Naive thymus-derived CD4-positive, alpha-beta T cell (primary cell): ENCODE measurements at places on chromosomes 5 and 9.

GRCh38 chr5:1055896-1056610, 47.5 kb downstream of the NKD2 start:
- no peak for DNase-seq

DNA sequence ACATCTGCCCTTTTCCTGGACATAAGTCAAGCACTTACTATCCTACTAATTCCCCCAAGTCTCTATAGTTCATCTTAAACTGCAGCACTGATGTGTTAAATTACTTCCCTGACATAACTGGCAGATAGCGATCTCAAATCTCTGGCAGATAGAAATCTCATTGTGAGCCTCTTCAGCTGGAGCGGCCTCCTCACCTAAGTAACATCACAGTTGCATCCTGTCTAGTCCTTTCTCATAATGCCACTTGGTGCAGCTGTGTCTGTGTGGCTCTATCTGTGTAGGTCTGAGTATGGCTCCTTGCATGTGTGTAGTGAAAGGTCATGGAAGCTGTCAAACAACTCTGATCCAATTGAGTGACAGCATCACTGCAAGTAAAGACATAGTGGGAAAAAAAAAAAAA, 53.6 kb upstream of the FST start:
- no peak for DNase-seq

DNA sequence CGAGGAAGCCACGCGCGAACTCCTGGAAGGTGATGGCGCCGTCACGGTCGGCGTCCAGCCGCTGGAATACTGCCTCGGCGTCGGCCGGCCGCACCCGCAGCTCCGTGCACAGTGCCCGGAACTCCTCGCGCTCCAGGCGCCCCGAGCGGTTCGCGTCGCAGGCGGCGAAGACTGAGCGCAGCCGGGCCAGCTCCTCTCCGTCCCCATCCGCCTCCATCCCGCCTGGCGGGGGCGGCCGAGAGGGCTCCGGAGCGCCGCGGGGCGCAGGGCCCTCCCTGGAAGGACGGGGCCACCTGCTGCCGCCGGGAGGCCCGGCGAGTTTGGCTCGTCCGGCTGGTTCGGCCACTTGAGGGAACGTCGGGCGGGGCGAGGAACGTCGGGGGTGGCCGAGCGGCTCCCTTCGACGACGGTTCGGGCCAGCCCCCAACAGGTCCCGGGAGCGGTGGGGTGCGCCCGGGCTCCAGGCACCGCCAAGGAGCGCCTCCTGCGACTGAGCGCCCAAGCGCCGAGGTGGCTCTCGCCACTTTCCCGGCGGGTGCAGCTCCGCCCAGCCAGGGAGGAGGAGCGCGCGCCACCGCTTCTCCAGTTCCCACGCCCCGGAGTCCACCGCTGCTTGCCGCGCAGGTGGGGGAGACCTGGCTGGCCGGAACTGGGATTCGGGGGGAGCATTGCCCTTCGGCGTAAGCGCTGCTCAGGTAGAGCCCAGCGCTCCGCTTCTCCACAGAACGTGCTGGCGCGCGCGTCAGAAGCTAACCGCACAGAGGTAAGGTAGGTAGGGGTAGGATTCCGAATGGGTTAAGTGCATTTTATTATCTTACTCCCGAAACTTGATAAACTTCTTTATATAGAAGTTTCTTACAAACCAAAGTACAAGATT, at the start of gene RASEF:
Gene RASEF (minus strand): TSS at position 492 of the 877 bp plus-strand sequence. CDS start 275 bp downstream, at position 217.
- DNase-seq: no peak

- DNase-seq: no peak
These were observed 266.1 kb downstream of the CWC27 start for GRCh38 chr5:65034813-65035209.

DNA sequence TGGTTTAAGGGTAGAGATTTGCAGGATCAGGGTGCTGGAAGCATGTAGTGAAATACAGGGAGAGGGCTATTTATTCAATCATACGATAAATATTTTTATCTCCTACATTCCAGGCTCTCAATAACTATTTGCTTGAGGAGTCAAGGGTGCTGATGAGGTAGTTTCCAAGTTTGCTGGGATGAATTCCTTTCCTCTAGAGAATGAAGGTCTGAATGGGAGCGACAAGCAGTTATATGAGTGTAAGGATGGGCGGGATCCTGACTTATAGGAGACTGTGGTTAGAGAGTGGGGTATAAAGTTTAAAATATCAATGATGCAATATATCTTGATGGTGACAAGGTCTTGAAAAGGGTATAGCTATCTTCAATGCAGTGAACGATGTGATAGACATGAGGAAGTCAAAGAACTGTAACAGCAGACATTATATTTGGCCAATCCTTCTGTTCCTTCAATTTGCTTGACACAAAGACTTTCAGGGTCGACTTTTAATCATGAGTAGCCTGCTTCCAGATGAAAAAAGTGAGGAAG, 201.1 kb upstream of the HAPLN1 start:
- no peak for DNase-seq

GRCh38 chr5:163789870-163790269, 284.5 kb downstream of the MAT2B start:
- no peak for DNase-seq

- no peak for DNase-seq
These were observed 36.9 kb downstream of the SPOCK1 start for GRCh38 chr5:137462265-137462590.

GRCh38 chr9:70479880-70480291, 65.4 kb upstream of the KLF9 start:
- no peak for DNase-seq

DNA sequence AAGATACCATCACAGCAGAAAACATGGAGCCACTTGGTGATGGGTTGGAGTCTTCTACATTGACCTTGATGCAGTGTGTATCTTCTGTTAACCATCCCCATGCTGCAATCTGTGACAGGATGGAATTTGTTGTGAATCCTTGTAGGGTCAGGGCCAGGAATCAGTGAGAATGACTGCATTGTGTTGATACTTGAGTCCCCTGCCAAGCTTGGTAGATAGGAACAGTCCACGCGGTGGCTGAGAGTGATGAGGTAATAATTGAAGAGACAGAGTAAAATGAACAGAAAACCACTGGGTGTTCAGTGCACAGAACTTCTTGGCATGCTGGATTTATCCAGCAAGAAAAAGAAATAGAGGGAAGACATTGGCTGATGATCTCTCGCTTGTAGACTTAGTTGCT, 217.5 kb downstream of the MAN2A1 start:
- no peak for DNase-seq

- DNase-seq: no peak
These were observed 593 bp downstream of the STPG3 start for GRCh38 chr9:137251490-137252268.

DNA sequence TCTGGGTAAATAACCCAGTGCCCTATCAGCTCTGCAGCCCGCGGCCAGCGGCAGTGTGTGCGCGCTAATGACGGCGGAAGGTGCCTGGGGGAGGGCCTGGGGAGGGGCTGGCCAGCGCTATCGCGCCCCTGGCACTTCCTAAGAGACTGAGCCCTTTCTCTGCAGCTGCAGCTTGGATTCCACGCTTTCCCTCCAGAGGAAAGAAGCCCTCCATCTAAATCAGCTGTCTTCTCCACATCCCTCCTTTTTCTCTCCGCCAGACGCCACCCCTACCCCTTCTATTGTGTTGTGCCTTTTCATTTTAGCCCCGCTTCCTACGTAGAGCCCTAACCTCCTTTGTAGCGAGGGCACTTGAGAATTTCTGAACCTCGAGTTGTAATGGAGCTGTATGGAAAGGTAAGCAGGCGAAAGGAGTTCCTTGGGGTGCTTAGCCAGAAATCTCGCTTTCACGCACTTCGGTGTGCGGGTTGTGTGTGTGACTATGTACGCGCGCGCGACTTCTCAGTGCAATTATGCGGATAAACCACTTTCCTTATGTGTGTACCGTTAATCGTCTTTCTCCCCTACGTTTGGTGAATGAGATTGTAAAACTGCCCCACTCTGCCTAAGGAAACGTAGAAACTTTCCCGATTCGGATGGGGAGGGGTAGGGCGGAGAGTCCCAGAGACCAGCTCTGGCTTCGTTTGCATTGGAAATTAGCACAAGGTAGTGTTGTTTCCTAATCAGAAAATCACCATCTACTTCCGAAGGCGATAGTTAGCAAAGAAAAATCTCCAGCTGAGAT, 664 bp upstream of the RAB3C start:
- no peak for DNase-seq

DNA sequence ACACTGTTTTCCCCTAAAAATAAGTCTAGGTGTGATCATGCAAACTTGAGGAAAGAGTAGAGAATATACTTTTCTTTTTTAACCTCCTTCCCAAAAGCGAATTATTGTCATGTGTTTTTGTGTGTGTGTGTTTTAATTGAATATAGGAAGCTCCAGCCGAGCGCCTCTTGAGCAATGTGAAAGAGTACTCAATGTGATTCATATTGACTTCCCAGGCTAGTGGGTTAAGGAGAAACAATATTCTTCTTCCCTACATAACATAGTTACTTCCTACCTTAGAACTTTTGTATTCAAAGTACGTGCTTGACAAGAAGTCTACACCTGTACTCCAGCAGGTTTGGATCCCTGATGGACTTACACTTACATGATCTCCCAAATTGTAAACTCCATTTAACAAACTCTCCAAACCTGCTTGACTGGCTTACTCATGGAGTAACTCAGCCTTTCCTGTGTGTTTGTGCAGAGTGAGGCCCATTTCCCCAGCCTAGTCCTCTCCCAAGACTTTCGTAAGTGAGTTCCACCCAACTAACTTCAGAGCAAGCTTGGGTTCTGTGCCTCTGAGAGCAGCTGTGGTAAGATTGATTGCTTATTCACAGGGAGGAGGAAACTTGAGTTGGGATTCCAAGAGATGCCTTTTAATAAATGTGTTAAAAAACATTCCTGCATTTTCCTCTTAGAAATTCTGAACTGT, 9.3 kb downstream of the SLC28A3 start:
- no peak for DNase-seq

DNA sequence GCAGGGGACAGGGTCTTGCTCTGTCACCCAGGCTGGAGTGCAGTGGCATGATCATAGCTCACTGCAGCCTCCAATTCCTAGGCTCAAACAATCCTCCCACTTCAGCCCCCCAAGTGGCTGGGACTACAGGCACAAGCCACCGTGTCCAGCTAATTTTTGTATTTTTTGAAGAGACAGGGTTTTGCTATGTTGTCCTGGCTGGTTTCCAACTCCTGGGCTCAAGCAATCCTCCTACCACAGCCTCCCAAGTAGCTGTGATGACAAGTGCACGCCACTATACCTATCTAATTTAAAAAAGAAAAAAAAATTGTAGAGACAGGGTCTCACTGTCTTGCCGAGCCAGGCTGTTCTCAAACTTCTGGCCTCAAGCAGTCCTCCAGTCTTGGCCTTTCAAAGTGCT, 31.6 kb upstream of the LECT2 start:
- DNase-seq: no peak

GRCh38 chr9:71910650-71911060, 338 bp downstream of the ABHD17B start:
- DNase-seq: no peak

DNA sequence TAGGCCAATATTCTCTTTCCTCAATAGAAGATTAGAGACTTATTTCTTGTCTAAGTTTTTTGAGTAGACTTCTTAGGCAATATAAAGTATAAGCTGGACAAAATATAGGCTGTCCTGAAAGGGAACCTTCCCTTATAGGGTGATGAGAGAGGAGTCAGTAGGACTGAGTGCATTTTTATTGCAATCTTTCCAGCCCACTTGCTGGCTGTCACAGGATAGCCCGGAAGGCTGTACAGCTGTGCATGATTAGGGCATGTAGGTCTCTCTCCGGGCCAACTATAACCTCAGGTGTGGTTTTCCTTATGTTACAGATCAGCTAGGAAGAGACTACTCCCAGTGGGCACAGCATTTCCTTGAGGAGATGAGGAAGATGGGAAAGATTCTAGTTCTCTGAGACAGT, 159.8 kb upstream of the MEF2C start:
- DNase-seq: no peak

DNA sequence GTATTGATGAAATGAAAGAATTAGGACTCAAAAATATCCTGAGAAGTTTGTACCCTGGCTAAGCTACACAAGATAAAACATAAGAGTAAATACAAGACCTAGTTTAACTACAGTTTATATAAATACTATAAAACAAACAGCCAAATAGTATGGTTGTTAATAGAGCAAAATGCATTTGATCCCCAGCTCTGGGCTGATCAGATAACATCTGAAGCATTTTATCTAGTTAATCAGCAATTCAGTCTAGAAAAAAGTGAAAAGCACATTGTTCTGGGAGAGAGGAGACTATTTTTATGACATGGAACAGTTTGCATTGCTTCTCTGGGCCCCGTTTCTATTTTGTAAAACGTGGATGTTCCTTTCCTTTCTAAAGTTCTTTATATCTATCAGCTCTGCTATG, 139.6 kb upstream of the RORB start:
- DNase-seq: no peak

DNA sequence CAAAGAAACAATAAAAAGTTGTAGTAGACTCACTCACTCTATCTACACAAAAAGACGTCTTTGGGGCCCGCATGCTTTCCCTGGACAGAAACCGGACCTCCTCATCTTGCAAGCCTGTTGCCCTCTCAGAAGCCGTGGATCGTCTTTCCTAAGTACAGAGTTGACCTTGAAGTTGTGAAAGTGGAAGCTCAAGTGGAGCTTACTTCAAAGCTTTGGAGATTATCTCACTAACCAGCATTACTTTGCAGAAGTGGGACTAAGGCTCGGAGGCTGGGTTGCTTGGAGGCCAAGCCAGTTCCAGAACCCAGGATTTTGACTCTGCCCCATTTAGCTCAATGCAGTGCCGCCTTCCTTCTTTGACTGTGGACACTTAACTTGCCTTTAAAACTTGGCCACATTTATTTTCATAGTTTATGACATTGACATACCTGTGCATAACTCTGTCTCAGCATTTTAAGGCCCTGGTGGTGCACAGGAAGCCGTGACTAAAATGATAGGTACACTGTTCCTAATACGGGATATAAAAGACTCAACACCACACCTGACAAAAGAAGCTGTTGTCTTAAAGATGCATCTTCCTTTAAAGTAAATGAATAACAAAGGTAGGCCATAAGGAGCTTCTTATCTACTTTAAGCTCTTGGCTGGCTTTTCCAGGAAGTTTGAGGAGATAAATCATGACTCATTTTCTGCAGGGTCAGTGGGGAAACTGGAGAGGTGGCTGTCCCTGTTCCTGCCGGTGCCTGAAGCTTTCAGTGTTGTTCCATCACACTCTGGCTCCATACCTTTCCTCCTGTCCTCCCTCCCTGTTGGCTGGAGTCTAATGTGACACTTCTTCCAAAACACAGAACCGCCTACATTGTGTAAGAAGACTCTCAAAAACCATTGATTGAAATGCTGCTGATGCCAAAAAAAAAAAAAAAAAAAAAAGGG, 10.7 kb downstream of the SLC25A25 start:
- DNase-seq: no peak

- no peak for DNase-seq
These were observed 27.6 kb downstream of the TLX3 start for GRCh38 chr5:171336521-171337209.
